ENCODE measurements at places on chromosomes 1 and 21. TPM values are rescaled to one million over a fixed set of nuclear protein-coding genes. Genes with fewer than 3 reads are reported as not detected.
A peak's percentile ranks its signal among the peaks of the same experiment; 100 is the strongest.

Gene GOLT1A
- not detected for total RNA-seq

Gene PFKL
- 129 TPM for total RNA-seq

Gene INAVA
- 0.09 TPM for total RNA-seq

Gene MROH9
- total RNA-seq = not detected

Gene AK5
- total RNA-seq = 1.1 TPM

Gene VASH2
- 0.07 TPM for total RNA-seq

Gene BGLAP
- 0.97 TPM for total RNA-seq

DNA sequence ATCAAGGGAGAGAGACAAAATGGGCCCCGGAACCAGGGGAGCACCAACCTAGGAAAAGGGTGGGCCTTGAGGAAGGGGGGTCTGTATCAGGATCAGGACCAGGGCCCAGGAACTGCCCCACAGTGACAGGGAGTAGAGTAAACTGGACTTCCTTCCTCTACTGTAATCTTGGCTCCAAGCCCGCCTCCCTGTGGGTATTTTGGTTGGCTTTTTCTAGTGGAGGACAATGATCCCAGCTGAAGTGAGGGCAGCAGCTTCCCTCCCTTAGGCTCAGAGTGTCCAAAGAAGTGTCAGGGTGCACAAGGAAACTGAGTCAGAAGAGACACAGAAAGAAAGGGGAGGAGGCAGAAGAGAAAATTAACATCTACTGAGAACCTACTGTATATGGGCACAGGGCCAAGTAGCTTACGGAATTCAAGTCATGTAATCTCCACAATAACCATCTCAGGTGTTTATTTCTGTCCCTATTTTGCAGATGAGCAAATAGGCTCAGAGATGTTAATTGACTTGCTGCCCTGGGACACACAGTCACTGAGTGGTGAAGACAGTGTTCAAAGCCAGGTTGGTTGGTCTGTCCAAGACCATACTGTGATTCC is 4.8 kb downstream of the UBQLN4 start:
- no peak overlapping the region for H3K4me3 ChIP-seq
- H3K4me1 ChIP-seq = peaks cover 12% of the 10 kb centered on the region
- peaks cover 12% of the 10 kb centered on the region for H3K36me3 ChIP-seq
- H3K27ac ChIP-seq = no peak overlapping the region
- H3K27me3 ChIP-seq = no peaks in the 10 kb centered on the region

- H3K36me3 ChIP-seq = no peaks in the 10 kb centered on the region
- DNase-seq = no peak
- H3K4me3 ChIP-seq = no peak overlapping the region
- peak overlapping the region; percentile 87 for H3K27ac ChIP-seq
- H3K27me3 ChIP-seq = no peaks in the 10 kb centered on the region
- H3K4me1 ChIP-seq = peaks cover 18% of the 10 kb centered on the region
These were observed 24.6 kb downstream of the RNF187 start for GRCh38 chr1:228511546-228512445.

DNA sequence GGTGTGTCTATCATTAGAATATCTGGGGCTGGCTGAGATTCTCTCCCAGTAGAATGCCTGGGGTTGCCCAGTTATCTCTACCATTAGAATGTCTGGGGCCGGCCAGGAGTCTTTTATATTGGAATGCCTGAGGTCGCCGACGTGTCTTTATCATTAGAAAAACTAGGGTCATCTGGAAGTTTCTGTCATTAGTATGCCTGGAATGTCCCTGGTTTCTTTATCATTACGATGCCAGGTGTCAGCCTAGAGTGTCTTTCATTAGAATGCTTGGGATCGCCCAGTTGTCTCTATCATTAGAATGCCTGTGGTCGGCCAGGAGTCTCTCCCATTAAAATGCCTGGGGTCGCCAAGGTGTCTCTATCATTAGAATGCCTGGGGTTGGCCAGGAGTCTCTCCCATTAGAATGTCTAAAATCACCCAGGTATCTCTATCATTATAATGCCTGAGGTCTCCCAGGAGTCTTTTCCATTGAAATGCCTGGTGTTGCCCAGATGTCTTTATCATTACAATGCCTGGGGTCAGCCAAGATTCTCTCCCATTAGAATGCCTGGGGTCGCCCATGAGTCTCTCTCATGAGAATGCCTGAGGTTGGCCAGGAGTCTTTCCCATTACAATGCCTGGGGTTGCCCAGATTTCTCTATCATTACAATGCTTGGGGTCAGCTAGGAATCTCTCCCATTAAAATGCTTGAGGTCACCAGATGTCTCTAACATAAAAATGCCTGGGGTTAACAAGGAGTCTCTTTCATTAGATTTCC is 53.2 kb downstream of the RNF187 start:
- no peaks in the 10 kb centered on the region for H3K4me1 ChIP-seq
- peaks cover 3% of the 10 kb centered on the region for H3K27me3 ChIP-seq
- no peak overlapping the region for H3K27ac ChIP-seq
- H3K36me3 ChIP-seq = no peaks in the 10 kb centered on the region
- H3K4me3 ChIP-seq = no peak overlapping the region

DNA sequence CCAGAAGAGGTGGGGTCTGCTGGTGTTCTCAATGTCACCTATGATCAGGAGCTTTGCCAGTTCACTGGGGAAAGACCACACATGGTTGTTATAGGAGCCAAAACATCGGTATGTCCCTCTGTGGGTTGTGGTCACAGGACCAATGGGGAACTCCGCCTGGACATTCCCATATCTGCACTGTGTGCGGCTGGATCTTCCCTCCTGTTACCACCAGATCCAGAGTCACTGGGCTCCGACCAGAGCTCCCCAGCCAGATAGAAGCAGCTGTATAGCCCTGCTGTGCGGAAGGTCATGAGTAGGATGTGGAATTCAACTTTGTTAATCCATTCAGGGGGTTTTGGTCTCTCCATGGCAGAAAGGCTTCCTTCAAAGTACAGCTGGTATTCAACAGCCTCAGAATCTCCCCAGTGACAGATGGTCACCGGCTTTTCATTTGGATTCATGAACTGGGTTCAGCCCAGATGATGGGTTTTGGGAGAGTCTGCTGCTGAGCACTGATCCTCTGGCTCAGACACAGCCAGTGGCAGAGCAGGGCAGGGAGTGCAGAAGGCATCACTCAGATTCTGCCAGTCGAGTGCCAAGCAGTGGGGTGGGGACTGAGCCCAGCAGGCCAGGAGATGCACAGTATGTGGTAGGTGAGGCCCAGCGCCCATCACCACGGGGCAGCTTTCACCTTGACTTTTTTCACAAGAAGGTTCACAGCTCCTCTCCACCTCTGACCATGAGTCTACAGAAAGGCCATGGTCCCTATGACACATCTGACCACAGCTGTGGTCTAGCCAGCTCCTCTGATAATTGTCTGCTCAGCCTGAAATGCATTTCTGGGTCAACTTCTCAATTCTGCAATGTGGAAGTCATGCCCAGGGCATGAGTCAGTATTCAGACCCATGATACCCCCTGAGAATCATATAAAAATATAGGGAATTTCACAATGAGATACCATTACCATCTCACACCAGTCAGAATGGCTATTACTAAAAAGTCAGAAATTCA is 2.9 kb upstream of the SHCBP1L start:
- H3K4me3 ChIP-seq = no peak overlapping the region
- H3K27ac ChIP-seq = no peak overlapping the region
- no peaks in the 10 kb centered on the region for H3K27me3 ChIP-seq
- H3K36me3 ChIP-seq = no peaks in the 10 kb centered on the region
- H3K4me1 ChIP-seq = no peaks in the 10 kb centered on the region

GRCh38 chr1:201299968-201300367 is 16.7 kb downstream of the PKP1 start:
- peaks cover 4% of the 10 kb centered on the region for H3K27me3 ChIP-seq
- H3K36me3 ChIP-seq = no peaks in the 10 kb centered on the region
- H3K27ac ChIP-seq = no peak overlapping the region
- no peak for DNase-seq

DNA sequence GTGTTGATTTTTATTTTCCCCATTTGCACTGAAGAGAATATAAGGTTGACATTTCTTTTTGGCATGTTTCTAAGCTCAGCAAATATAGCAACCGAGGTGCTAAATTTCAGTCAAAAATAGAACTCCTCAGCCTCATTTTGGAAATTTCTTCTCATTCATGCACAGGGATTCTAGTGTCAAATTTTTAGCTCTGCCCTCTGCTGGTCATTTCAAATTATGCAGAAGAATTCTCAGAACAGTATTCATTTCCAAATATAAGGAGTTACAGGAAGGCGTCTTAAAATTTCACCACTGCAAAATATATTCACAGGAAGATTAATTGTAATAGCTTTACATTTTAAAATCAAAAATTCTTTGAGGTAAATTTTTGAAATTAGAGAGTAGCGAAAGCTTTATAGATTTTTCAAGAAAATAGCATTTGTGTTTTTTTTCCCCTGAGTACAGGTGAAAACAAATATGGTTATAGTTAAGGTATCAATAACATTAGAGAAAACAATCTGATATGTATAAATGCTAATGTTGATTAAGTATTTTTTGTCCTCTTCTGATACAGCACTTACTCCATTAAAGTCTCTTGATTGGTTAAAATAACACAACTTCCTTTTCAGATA is 57.9 kb downstream of the FMN2 start:
- no peaks in the 10 kb centered on the region for H3K36me3 ChIP-seq
- no peaks in the 10 kb centered on the region for H3K4me1 ChIP-seq
- H3K27ac ChIP-seq = no peak overlapping the region
- H3K27me3 ChIP-seq = no peaks in the 10 kb centered on the region
- DNase-seq = no peak

- no peaks in the 10 kb centered on the region for H3K27me3 ChIP-seq
- H3K4me1 ChIP-seq = peaks cover 25% of the 10 kb centered on the region
- peak overlapping the region; percentile 85 for H3K4me3 ChIP-seq
- H3K27ac ChIP-seq = peak overlapping the region; percentile 83
These were observed 1.4 kb downstream of the PI4KB start for GRCh38 chr1:151325646-151326429.

- no peak for DNase-seq
- H3K36me3 ChIP-seq = no peaks in the 10 kb centered on the region
- H3K4me3 ChIP-seq = no peak overlapping the region
- no peak overlapping the region for H3K27ac ChIP-seq
- H3K4me1 ChIP-seq = peaks cover 20% of the 10 kb centered on the region
These were observed 1.7 kb downstream of the TFAP2E start for GRCh38 chr1:35574655-35575415.

DNA sequence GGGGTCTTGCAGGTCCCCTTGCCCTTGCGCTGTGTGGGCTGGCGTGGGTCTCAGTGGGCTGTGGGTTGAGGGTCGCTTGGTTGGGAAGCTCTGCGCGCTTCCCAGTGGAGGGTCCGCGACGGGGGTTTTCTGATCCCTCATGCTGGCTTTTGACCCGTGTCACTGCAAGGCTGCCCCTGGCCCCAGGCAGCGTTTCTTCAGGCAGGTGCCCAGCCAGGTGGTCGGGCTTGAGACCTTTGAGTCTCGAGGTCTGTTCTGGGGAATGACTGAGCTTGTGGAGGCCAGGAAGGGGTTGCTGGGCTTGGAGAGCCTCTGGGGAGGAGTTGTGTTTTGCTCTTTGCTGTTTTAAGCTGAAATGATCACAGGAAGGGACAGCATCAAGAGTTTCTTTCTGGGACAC is 5.3 kb downstream of the SKI start:
- H3K4me1 ChIP-seq = peaks cover 85% of the 10 kb centered on the region
- H3K27me3 ChIP-seq = no peaks in the 10 kb centered on the region
- no peaks in the 10 kb centered on the region for H3K36me3 ChIP-seq
- H3K4me3 ChIP-seq = peak overlapping the region; percentile 91
- DNase-seq = no peak
- peak overlapping the region; percentile 64 for H3K27ac ChIP-seq

DNA sequence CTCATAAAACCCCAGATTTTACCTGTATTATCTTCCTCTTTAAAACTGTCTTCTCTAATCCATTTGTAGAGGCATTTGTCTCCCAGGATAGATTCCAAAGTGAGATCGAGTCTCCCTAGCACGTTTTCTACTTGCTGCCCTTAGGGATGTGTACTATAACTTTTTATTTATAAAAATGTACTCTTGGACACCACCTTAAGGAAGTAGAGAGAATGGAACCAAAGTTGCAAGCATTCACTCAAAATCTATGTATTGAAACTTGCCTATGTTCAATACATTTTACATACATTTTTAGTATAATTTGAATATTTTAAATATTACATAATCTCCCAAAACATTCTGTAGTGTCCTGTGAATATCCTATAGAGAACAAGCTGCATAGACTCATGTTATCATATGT is 842 bp upstream of the SPRR2A start:
- no peaks in the 10 kb centered on the region for H3K36me3 ChIP-seq
- no peak overlapping the region for H3K27ac ChIP-seq
- no peaks in the 10 kb centered on the region for H3K4me1 ChIP-seq
- no peaks in the 10 kb centered on the region for H3K27me3 ChIP-seq
- DNase-seq = no peak

GRCh38 chr1:59122527-59122926 is 174.4 kb upstream of the FGGY start:
- H3K27ac ChIP-seq = no peak overlapping the region
- no peak for DNase-seq
- no peaks in the 10 kb centered on the region for H3K27me3 ChIP-seq
- peaks cover 15% of the 10 kb centered on the region for H3K4me1 ChIP-seq

- no peaks in the 10 kb centered on the region for H3K36me3 ChIP-seq
- no peak for DNase-seq
- H3K27ac ChIP-seq = no peak overlapping the region
- no peaks in the 10 kb centered on the region for H3K4me1 ChIP-seq
These were observed 40.4 kb upstream of the TMEM61 start for GRCh38 chr1:54940042-54940441.

- no peaks in the 10 kb centered on the region for H3K27me3 ChIP-seq
- no peaks in the 10 kb centered on the region for H3K4me1 ChIP-seq
- H3K4me3 ChIP-seq = no peak overlapping the region
- H3K36me3 ChIP-seq = no peaks in the 10 kb centered on the region
- no peak for DNase-seq
These were observed 48.7 kb downstream of the NPHP4 start for GRCh38 chr1:5943343-5944124.

DNA sequence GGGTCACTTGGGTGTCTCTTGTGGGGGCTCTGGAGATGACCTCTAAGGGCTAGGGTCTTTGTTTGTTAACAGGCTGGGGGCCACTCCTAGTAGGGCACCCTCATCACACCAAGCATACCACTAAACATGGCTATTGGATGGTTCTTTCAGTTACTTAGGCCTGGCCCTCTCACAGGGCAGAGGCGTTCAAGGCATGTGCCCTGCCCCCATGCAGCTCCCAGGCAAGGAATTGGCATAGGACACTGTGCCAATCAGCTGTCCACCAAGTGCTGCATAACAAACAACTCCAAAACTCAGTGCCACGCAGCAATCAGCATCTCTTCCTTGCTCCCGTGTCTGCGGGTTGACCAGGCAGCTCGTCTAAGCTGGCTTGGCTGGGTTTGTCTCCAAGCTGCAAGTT is 2.1 kb upstream of the KCNAB2 start:
- H3K4me3 ChIP-seq = no peak overlapping the region
- H3K27me3 ChIP-seq = no peaks in the 10 kb centered on the region
- peaks cover 26% of the 10 kb centered on the region for H3K36me3 ChIP-seq
- peaks cover 5% of the 10 kb centered on the region for H3K4me1 ChIP-seq
- DNase-seq = no peak
- no peak overlapping the region for H3K27ac ChIP-seq

Measured in CD8-positive, alpha-beta memory T cell (primary cell).